HEK293T (cell line): ENCODE measurements at places on chromosomes 5 and 9.

- DNase-seq, result no peak
These were observed 50.9 kb downstream of the GPR107 start for GRCh38 chr9:130104491-130105193.

DNA sequence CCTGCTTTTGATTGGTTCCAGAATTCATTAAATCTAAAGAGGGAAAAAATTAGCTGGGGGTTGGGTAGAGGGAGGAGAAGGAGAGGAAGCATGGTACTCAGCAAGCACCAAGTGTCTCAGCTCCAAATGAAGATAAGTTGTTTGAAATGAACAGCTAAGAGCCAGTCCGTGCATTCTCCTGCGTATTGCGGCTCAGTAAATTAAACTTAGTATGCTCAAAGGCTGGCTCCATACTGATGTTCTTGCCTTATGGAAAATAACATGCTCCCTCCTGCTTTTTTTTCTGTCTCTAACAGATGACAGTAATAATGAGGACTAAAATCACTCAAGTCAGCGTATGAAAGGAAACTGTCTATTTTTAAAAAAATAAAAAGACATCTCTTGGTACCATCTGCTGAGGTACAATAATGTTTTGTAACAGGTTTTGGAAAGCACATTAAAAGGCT, 161.0 kb downstream of the SPATA31D1 start:
- DNase-seq, result no peak

GRCh38 chr5:158514319-158514985, 585.3 kb downstream of the EBF1 start:
- no peak for DNase-seq

GRCh38 chr9:31243386-31243785, 1141.1 kb upstream of the ACO1 start:
- no peak for DNase-seq

DNA sequence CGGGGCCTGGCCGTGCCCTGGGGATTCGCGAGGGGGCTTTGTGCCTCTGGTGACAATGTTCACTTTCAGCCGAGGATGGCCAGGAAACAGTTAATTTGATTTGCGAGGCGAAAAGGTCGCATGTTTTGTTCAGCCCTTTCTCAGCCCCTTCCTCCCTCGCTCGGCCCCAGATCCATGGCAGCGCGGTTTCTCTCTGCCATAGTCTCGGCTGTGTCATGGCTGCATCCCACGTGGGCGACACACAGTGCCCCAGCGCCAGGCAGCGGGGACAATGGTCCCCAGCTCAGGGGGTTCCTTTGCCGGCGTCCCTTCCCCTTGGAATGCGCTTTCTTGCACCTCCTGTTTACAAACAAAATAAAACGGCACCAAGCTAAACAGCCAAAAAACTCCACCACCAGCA, 370.3 kb upstream of the IRX2 start:
- no peak for DNase-seq

DNA sequence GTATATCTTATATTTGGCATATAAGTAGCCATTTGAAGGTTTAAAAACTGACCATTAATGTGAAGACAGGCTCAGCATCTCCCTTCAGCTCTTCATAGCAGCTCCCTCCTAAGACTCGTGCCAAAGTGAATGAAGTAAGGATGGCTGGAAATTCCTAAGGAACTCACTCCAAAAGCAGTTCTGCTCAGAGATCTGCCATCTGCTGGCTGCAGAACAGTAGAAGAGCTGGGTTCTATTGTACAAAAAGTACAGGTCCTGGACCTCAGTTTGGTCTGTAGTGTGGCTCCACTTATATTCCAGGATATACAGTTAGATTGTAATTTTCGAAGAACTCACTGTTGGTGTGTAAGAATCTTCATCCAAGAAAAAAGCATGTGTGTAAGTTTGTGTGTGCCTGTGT, 104.9 kb upstream of the RUSC2 start:
- no peak for DNase-seq

GRCh38 chr9:73844135-73844534, 653.0 kb upstream of the RORB start:
- DNase-seq, result no peak
